ENCODE measurements at places on chromosomes 12 and 14.
A peak's percentile ranks its signal among the peaks of the same experiment; 100 is the strongest.

GRCh38 chr14:50363714-50364111, 33.0 kb downstream of the CDKL1 start:
- no peak for DNase-seq

- no peak for DNase-seq
These were observed 636 bp downstream of the ZFYVE21 start for GRCh38 chr14:103716091-103716801.

- no peak for DNase-seq
These were observed 420.2 kb downstream of the TMTC2 start for GRCh38 chr12:83106873-83107272.

GRCh38 chr12:91922139-91922538, 223.5 kb downstream of the BTG1 start:
- no peak for DNase-seq

- no peak for DNase-seq
These were observed 17.4 kb downstream of the FZD10 start for GRCh38 chr12:130179621-130180020.

DNA sequence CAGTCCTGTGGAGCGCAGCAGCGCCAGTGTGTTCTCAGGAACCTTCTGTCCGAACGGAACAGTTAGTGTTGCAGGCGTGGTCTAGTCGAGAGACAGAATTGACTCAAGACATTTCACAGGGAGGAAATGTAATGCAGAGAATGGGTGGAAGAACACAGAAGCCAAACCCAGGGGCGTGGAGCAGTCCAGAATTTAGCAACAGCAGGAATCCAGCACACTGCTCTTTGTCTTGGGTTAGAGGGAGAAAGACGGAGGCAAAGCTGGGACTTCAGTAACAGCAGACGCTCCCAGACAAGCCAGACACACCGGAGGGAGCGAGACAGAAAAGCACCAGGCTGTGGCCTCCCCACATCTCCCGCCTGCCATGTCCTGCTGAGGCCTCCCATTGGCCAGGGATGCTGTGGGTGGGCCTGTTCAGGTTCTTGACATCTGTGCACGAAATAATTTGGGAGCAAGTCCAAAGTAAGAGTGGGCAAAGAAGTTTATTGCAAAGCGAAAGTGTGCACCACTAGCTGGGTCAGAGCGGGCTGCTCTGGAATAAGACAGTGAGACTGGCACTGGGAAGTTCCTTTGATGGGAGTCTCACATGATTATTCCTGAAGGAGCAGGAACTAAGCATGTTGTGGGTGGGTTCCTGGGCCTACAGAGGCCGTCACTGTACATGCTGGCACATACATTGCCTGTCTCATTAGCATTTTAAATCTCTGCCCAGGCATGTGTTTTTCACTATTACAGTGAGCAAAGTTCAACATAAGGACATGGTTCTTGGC, 339.3 kb upstream of the SFSWAP start:
- DNase-seq = no peak

- no peak for DNase-seq
These were observed 17.5 kb downstream of the CBX5 start for GRCh38 chr12:54262403-54262925.

GRCh38 chr12:10617863-10618262, 4.5 kb upstream of the MAGOHB start:
- DNase-seq = no peak

- peak; percentile 46 for DNase-seq
These were observed 28.1 kb upstream of the WNK1 start for GRCh38 chr12:724194-724855.

DNA sequence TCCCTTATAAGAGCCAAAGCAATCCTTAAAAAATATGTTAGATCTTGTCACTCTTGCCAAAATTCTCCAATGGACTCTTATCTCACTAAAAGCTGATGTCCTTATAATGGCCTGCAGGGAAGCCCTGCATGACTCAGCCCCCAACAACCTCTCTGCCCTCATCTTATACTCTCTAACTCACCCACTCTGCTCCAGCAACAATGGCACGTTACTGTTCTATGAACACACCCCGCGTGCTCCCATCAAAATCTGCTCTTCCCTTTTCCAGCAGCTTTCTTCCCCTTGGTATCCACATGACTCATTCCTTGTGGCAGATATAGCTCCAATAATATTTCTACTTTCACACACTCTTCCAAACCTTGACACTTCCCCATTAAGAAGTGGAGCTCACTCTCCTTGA, 108.1 kb downstream of the DENND5B start:
- DNase-seq = no peak

- DNase-seq = no peak
These were observed 52.9 kb downstream of the PEBP1 start for GRCh38 chr12:118188690-118189371.

DNA sequence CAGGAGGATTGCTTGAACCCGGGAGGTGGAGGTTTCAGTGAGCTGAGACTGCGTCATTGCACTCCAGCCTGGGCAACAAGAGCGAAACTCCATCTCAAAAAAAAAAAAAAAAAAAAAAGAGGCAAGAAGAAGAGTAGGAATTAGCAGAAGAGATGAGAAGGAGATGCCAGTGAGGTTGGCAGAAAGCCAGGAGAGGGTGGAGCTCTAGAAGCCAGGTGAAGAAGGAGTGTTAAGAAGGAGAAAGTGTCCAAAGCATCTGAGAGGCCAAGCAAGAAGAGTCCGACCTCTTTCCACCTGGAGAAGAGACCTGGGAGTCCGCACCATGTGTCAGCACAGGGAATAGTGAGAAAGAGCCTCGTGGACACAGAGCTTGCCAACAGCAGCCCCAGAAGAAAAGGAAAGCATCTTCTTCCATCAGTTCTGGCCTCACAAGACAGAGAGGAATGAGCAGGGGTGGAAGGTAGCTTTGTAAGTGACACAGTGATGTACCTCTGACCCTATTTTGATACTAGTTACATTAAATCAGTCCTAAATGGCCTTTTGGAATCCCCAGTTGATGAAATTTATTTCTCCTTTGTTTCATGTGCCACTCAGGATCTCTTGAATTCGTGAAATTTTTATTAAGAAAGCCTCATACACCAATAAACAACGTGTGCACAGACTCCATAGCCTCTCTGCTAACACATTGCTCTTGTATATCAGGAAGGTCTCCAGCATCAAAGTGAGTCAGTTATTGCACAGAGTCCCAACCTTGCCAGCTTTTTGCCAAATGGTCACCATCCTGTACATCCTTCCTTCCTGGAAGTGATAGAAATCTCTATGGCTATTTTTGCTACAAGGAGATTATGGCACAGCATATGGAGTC, 70.6 kb downstream of the SAMD4A start:
- no peak for DNase-seq

- no peak for DNase-seq
These were observed 1.7 kb downstream of the ZNF410 start for GRCh38 chr14:73888460-73888725.

DNA sequence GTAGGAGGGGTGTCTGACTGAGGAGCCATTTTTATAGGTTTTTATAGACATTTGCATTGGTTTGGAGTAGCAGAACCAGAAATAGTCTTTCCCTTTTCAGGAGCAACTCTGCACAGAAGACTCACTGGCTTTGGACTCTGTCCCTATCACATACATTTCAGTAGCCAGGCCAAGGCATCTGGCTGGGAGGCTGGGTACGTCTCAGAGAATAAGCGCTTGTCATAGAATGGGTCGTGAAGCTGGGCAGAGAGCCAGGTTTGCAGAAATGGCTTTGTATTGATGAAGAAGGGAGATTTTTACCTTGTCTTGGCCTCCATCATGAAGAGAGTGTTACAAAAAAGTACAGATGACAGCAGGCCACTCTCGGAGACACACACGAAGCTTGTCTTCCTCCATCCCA, 98.6 kb downstream of the CACNA1C start:
- DNase-seq = peak; percentile 24

DNA sequence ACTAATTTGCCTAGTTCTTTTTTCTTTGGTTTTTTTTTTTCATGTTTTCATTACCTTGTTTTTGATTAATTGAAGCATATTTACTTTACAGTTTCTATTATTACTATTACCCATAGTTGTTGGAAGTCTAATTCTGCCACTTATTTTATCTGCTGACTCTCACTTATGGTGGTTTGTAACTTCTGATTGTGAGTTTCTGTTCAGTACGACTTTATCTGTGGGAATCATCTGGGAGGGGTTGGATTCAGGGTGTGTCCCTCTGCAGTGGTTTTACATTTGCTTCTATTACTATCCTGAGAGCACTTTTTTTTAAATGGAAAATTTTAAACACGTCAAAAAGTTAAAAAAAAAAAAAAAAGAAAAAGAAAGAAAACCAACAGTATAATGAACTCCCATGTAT, 26.4 kb upstream of the SOS2 start:
- DNase-seq = no peak

- no peak for DNase-seq
These were observed 43.0 kb downstream of the KLRG1 start for GRCh38 chr12:9032202-9032964.

- DNase-seq = peak; percentile 78
These were observed 16.0 kb downstream of the MEG3 start for GRCh38 chr14:100841761-100842403.

DNA sequence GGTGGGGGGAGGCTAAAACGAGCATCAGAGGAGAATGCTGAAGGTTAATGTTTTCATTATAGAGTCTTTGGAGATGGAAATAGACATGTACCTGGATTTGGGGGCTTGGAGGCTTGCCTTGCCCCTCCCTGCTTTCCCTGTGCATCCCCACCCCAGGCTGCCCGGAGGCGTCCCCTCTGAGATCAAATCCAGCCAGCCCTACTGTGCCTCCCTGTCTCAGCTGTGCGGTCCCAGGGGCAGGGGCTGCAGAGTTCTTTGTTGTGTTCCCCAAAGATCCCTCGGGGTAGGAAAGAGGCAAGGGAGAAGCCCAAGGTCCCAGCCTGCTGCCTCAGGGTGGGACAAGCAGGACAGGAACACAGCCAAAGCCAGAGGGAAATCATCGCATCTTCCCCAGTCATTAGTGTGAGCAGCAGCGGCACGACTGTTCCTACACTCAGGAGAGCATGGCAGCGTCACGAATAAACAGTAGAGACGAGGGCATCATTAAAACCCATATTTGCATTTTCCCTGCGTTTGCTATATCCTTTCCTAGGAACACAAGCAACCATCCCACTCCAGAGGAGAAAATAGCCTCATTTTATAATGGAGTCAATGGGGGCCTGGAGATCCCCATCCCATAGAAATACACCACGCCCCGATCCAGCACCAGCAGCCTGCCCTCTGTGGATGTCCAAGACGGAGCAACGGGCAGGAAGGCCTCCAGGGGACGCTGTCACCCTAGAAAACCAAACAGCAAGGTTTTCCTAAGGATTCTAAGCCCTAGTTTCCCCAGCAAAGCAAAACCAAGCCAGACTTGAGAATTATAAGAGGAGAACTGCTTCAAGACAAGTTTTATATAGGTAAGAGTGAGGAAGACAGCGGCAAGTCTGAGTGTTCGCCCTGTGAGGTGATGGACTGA, 32.4 kb downstream of the ANO2 start:
- no peak for DNase-seq

DNA sequence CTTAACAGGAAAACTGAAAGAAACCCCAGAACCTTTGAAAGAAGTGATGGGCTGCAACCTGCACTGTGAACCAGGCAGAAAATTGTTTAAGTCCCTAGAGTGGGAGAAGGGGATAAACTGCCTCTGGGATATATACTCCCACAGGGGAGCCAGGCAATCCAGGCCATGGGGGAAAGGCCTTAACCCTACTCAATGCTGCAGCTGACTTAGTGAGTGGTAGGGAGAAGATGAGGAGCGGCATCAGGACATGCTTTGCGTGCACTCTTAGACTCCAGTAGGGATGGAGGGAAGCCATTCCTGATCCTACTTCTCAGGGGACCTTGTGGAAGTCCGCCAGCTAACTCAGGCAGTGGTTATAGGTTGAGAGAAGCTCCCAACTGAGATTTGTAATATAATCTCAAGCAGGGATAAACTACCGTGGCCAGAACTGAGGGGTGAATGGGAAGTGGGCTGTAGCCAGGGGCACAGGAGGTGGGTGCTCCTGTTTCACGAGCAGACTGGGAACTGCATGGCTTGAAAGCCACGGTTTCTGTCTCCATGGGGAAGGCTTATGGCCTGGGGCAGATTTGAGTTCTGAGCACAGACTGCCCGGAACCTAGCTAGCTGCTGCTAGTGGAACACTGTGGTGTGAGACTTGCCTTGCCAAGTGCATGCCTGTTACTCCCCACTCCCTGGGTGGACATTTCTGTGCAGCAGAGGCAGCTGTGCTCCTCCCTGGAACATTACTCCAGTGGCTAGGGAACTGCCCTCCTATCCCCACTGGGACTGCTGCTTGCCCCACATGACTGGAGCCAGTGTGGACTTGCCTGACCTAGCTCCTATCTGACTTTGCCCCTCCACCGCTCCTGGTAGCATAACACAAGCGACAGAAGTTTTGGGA, 119.2 kb upstream of the SCAF11 start:
- DNase-seq = no peak

DNA sequence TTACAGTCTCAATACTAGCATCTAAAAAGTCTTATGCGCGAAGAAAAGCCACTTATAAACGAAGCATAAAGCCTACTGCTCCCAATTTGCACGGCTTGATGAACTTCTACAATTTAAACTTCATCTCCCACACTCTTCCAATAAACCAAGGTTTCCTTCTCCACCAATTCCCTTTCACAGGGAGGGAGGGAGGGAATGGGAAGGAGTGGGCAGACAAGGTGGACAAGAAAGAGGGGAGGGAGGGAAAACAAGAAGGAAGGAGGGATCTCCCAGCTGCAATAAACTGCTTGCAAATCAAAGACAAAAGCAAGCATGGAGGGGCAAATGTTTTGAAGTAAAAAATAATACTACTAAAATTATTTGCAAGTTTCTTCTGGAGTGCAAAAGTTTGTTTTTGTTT, 64.5 kb downstream of the MED13L start:
- no peak for DNase-seq

DNA sequence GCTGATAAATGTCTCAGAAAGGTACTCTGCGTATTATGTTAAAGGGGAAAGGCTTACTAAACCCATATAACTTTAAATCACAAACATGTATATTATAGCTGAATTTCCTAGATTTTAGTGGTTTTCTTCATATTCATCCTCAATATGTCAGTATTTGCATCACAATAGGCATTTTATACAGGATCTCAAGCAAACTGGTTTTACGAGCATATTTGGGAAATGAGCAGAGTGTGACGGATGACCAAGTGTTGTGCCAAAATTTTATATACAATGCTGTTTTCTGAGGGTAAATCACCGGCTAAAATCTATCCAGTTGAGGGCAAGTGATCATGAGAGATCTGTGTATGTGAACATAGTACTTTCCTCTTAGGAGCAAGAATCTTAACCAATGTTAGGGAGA, 8.4 kb downstream of the CPM start:
- no peak for DNase-seq

GRCh38 chr14:51602310-51602709, 49.4 kb upstream of the FRMD6 start:
- DNase-seq = no peak

DNA sequence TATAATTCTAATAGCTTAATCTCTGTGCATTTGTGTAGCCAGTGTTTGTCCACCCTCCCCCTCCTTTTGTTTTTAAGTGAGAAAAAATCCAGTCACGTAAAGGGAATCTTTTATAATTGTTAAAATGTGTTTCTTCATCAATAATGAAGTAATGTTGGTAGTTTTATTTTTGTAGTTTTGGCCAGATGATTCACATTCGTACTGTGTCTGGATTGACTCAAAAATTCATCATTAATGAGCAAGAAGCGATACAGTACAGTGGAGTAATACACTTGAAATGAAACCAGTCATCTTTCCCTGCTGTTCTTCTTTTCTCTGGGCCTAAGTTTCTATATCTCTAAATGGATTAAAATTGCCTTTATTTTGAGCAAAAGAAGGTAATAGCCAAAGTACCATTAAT, 86.5 kb downstream of the SRGAP1 start:
- DNase-seq = no peak

- no peak for DNase-seq
These were observed 332.0 kb downstream of the CACNA1C start for GRCh38 chr12:2384533-2385351.

Measured in DMS153 (cell line).